SJSA1 (cell line): ENCODE measurements at places on chromosomes 4 and X. TPM values are rescaled to one million over a fixed set of nuclear protein-coding genes. Genes with fewer than 3 reads are reported as not detected.
A peak's percentile ranks its signal among the peaks of the same experiment; 100 is the strongest.

- H3K27ac ChIP-seq = no peak overlapping the region
- H3K4me1 ChIP-seq = no peaks in the 10 kb centered on the region
- no peak for DNase-seq
- H3K27me3 ChIP-seq = no peaks in the 10 kb centered on the region
- H3K36me3 ChIP-seq = no peaks in the 10 kb centered on the region
- no peak overlapping the region for H3K4me3 ChIP-seq
Measured at GRCh38 chrX:96820935-96821334, 62.8 kb upstream of the RPA4 start.

- peaks cover 8% of the 10 kb centered on the region for H3K4me1 ChIP-seq
- peaks cover 4% of the 10 kb centered on the region; the same call in 1 of the 2 replicates for H3K36me3 ChIP-seq
- H3K27me3 ChIP-seq = no peaks in the 10 kb centered on the region
- H3K27ac ChIP-seq = peak overlapping the region; percentile 90
- DNase-seq = peak; percentile 6
Measured at GRCh38 chrX:151396042-151396824, 773 bp upstream of the VMA21 start.

DNA sequence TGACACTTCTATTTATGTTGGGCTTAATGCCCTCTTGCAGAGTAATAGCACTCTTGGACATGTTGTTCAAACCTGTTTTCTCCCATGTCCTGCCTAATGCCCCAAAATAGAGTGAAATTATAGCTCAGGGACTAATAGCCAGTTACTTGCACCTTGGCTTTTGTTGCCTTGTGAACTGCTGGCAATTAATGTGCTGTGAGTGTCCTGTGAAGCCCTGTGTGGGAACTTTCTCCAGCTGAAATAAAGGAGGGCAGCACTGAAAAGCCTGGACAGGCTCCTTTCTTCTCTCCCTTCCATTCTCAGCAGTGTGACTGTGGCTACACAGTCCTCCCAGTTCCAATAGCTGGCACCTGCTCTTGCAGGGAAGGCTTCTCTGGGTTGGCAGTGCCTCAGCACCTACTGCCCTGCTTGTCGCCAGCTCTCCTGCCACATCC, 72.4 kb downstream of the DCLK2 start:
- no peaks in the 10 kb centered on the region for H3K36me3 ChIP-seq
- DNase-seq = no peak
- H3K4me3 ChIP-seq = no peak overlapping the region
- H3K27ac ChIP-seq = no peak overlapping the region
- no peaks in the 10 kb centered on the region for H3K27me3 ChIP-seq
- peaks cover 15% of the 10 kb centered on the region for H3K4me1 ChIP-seq

DNA sequence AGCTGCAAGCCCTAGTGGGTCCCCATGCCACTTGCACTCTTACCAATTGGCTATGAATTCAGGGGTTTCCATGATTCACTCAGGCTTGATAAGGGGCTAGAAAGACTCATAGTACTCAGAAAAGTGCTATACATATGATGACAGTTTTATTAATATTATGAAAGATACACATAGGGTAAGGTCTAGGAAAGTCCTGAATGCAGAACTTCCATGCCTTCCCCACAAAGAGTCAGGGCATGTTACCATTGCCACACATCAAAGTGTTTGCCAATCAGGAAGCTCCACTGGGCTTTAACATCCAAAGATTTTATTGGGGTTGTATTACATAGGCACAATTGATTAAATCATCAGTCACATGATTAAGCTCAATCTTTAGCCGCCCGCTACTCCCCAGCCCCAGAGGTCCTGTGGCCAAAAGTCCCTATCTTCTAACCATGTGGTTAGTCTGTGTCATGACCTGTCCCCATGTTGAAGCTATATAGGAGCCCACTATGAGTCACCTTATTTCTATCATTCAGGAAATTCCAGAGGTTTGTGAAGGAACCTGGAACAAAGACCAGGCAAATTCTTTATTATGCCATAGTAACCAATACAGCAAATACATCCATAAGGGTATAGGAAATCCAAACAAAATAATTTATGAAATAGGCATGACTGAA, 635.6 kb downstream of the STPG2 start:
- no peaks in the 10 kb centered on the region for H3K27me3 ChIP-seq
- H3K36me3 ChIP-seq = no peaks in the 10 kb centered on the region
- no peak for DNase-seq
- H3K4me3 ChIP-seq = no peak overlapping the region
- H3K27ac ChIP-seq = no peak overlapping the region

GRCh38 chrX:22134681-22135080, 102.6 kb downstream of the PHEX start:
- peak; percentile 59 for DNase-seq
- H3K27ac ChIP-seq = peak overlapping the region; percentile 99
- no peaks in the 10 kb centered on the region for H3K27me3 ChIP-seq
- no peaks in the 10 kb centered on the region for H3K36me3 ChIP-seq
- peaks cover 30% of the 10 kb centered on the region for H3K4me1 ChIP-seq
- H3K4me3 ChIP-seq = no peak overlapping the region

DNA sequence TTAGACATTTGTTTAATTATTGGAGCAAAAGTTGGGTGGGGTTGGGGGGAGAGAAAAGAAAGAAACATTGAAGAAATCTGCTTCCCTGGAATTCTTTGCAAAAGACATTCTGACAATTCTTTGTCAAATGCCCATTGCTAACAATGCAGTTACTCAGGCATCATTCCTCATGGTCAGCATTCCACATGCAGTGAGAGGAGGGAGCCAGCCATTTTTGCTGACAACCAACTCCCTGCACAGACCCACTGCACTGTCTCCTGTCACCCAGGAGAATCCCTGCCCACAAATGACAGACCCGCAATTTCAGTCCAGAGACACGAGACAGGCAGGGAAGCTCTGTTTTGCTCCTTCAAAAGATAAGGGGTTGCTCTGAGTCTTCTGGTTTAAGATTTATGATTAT, 985.1 kb upstream of the SLIT2 start:
- no peak for DNase-seq
- no peak overlapping the region for H3K4me3 ChIP-seq
- no peaks in the 10 kb centered on the region for H3K4me1 ChIP-seq
- no peaks in the 10 kb centered on the region for H3K36me3 ChIP-seq
- no peak overlapping the region for H3K27ac ChIP-seq

DNA sequence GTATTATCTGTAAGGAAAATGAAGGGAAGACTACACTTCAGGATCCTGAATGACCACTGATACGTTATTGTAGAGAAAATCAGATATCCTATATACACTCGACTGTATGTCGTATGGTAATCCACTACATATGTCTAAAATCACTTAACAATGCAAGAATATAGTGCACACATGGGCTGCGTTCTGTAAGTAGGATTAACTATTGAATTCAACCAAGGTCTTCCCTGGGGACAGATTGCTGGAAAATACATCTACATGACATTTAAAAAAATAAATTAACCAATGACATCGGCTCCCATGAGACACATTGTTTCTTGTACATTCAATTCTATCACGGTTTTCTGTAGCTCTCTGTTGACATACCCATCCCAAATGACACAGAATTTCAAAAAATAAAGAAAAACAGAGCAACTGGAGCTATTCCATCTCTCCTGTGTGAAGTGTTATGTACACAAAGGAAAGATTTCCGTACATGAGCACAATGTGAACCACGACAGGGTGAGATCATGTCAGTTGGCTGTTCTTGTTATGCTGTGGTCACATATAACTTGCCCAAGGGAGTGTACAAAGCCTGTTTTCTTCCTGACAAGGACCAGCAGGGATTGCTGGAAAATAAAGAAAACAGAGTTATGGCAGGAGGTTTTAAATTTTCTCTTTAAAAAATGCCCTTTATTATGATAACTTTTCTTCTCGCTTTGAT, 6.1 kb downstream of the ENOX2 start:
- H3K27me3 ChIP-seq = no peaks in the 10 kb centered on the region
- DNase-seq = peak; percentile 32
- H3K36me3 ChIP-seq = no peaks in the 10 kb centered on the region
- peak overlapping the region; percentile 68 for H3K27ac ChIP-seq
- no peak overlapping the region for H3K4me3 ChIP-seq
- peaks cover 13% of the 10 kb centered on the region for H3K4me1 ChIP-seq

GRCh38 chr4:145614233-145614610, 5.0 kb upstream of the MMAA start:
- 0 out of 2 replicates have a peak, but pooled peaks cover 3% of the 10 kb centered on the region for H3K27me3 ChIP-seq
- H3K4me3 ChIP-seq = no peak overlapping the region
- H3K36me3 ChIP-seq = no peaks in the 10 kb centered on the region; the same call in 1 of the 2 replicates
- no peak for DNase-seq

- no peaks in the 10 kb centered on the region for H3K4me1 ChIP-seq
- no peaks in the 10 kb centered on the region for H3K27me3 ChIP-seq
- no peak for DNase-seq
- H3K4me3 ChIP-seq = no peak overlapping the region
- H3K36me3 ChIP-seq = no peaks in the 10 kb centered on the region
- H3K27ac ChIP-seq = no peak overlapping the region
Measured at GRCh38 chr4:15568821-15569220, 86.3 kb downstream of the FBXL5 start.

The ADAMTS3 gene
- total RNA-seq = 0.45 and 0.81 TPM in 2 replicates

DNA sequence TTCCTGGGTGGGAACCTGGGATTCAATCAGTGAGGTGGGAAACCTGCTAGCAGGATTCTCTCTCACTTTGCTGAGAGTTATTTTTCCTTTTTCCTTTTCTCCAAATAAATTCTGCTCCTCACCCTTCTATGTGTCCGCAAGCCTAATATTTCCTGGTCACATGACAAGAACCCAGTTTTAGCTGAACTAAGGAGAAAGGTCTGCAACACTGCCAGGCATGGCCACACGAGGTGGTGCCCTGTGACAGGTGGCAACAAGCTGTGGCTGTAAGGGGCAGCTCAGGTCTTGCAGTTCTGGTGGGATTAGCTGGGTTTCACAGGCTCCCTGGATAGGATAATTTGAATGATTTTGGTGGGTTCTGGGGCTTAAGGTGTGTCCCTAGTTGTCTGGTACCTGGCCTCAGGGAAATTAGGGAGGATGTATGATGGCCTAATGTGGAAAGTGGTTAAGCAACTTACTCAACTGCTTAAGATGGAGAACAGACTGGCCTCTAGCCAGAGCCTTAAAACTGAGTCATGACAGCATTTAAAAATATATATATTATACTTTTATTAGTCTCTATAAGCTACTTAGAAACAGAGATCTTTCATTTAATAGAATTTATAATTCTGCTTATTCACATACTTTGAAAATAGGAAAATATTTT, 215.0 kb downstream of the IL15 start:
- no peak for DNase-seq
- no peak overlapping the region for H3K4me3 ChIP-seq
- H3K27ac ChIP-seq = no peak overlapping the region
- no peaks in the 10 kb centered on the region for H3K4me1 ChIP-seq
- H3K27me3 ChIP-seq = no peaks in the 10 kb centered on the region
- H3K36me3 ChIP-seq = no peaks in the 10 kb centered on the region

GRCh38 chr4:4859325-4859798, at the start of gene MSX1:
TSS of gene MSX1 (plus strand) at chr4:4859665. CDS start at chr4:4859900, 235 bp downstream.
- H3K27me3 ChIP-seq = no peaks in the 10 kb centered on the region
- no peaks in the 10 kb centered on the region for H3K36me3 ChIP-seq
- H3K4me1 ChIP-seq = 0 out of 2 replicates have a peak, but pooled peaks cover 4% of the 10 kb centered on the region
- H3K4me3 ChIP-seq = peak within 1 kb of the TSS; percentile 84
- H3K27ac ChIP-seq = no peak within 1 kb of the TSS
- peak; percentile 75 for DNase-seq

DNA sequence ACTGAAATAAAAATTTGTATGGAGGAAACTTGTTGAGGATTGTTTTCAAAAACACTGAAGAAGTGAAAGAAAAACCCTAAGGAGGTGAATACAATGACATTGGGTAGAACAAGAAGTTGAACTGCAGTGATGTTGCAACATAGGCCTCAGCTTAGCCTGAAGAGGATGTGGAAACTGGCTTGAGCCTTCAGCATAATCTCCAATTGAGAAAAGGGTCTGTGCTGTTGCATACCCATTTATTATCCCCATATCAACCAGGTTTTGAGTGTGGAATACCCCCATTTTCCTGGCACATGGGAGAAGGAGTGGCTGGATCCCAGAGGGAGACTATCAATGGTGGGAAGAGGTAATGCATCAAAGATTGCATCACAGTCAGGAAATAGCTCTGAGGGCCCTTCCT, 695.0 kb upstream of the HS3ST1 start:
- no peak for DNase-seq
- H3K27me3 ChIP-seq = no peaks in the 10 kb centered on the region
- H3K27ac ChIP-seq = no peak overlapping the region
- no peaks in the 10 kb centered on the region for H3K36me3 ChIP-seq
- no peaks in the 10 kb centered on the region for H3K4me1 ChIP-seq
- H3K4me3 ChIP-seq = no peak overlapping the region

DNA sequence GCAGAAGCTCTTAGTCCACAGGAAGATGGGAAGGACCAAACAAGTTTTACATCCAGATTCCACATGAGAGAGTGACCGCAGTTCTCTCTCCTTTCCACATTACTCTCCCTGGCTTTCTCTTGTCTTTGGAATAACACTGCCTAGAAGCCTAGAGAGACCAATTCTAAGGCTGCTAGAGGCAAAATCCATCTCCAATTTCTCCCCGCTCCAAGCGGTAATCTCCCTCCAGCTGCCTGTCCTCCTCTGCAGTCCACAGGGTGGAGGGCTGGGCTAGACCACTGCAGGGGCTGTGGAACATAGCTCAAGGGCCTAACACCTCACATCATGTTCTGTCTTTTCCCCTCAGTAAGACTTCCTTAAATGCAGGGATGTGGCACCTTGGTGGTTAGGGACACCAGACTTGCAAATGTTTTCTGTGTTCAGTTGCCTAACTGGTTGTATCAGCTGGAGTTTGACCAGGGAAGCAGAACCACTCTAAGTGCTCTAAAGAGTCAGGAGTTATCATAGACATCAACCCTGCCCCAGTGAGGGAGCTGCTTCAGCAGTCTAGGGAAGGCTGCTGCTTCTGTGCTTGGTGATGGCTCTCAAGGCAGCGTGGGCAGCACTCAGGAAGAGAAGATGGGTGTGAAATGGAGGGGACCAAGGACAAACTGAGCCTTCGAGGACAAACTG, 423.1 kb downstream of the BCOR start:
- H3K4me1 ChIP-seq = no peaks in the 10 kb centered on the region
- no peak for DNase-seq
- no peaks in the 10 kb centered on the region for H3K27me3 ChIP-seq
- no peak overlapping the region for H3K4me3 ChIP-seq

DNA sequence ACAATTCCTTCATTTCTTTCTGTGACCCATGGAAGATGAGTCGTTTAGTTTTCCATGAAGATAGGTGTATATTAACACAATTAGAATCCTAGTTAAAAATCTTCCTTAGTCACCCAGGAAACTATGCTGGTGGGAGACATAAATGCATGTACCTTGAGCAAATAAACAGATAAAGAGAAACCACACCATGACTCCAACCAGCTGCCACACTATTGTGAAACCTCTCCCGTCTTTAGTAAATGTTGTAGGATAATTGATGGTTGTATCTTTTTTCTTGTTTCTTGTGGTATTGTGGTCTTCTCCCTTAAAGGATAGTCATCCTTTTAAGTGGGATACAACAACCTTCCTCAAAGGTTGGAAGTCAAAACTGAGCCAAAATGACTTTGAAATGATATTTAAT, 103.8 kb upstream of the LEF1 start:
- H3K27me3 ChIP-seq = no peaks in the 10 kb centered on the region
- peak overlapping the region; percentile 39 for H3K27ac ChIP-seq
- no peaks in the 10 kb centered on the region for H3K36me3 ChIP-seq
